ENCODE measurements at places on chromosomes 4 and X.

DNA sequence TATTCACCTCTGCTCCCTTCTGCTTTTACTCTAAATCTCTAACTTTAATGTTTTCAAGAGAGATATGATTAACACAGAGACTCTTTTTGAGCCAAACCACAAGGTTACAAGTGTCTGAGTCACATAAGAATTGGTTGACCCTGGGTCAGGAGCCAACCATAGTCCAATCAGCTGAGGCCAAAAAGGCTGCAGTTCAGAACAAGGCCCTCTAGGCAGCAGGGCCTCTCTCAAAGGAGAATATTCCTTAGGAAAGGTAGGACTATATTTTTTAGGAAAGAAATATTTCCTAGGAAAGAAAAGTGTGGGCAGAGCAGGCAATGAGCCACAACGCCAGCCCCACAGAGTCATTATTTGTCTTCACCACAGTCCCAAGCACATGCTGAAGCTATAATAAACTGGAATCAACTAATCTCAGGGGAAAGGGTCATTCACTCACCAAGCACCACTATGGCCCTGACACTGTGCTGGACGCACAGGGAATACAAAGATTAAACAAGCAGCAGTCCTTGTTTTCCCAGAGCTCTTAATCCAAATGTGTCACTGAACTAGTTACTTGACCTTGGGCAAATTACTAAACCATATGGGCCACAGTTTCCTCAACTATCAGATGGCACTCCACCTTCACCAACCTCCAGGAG lies 2.2 kb downstream of the ATP8A1 start:
- no peak for DNase-seq

DNA sequence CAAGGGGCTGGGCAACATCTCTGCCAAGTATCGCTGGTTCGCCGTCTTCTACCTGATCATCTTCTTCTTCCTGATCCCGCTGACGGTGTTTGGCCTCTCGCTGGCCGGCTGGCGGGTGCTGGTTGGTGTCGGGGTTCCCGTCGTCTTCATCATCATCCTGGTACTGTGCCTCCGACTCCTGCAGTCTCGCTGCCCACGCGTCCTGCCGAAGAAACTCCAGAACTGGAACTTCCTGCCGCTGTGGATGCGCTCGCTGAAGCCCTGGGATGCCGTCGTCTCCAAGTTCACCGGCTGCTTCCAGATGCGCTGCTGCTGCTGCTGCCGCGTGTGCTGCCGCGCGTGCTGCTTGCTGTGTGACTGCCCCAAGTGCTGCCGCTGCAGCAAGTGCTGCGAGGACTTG lies 20.6 kb downstream of the SLC34A2 start:
- no peak for DNase-seq

GRCh38 chr4:86950831-86951525 lies 16.2 kb downstream of the AFF1 start:
- no peak for DNase-seq

DNA sequence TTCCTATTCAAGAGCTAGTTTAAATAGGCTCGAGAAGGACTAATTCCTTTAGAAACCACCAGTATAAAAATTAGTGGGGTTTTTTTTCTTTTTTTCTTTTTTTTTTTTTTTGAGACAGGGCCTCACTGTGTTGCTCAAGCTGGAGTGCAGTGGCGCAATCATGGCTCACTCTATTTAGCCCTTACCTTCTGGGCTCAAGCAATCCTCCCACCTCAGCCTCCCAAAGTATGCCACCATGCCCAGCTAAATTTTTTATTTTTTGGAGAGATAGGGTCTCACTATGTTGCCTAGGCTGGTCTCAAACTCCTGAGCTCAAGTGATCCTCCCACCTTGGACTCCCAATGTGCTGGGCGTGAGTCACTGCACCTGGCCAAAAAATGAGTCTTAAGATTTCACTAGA lies 52.8 kb downstream of the APOO start:
- no peak for DNase-seq

DNA sequence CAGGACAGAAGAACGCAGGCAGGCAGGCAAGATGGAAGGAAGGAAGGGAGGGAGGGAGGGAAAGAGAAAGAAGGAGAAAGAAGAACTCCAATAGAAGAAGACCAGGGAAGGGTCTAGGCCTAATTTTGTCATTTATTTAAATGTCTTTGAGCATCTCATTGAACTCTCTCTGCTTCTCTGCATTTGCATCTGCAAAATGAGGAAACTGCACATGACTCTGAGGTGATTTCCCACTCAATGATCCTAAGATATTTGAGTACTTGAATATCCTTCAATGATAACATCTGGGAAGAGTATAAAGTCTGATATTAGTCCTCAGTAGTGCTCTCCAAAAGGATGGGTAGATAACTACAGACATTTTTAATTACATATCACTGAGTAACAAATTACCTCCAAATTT lies 33.1 kb upstream of the RBPJ start:
- DNase-seq = no peak

- no peak for DNase-seq
Observed at GRCh38 chrX:34810364-34810763, 132.2 kb upstream of the FAM47B start.

DNA sequence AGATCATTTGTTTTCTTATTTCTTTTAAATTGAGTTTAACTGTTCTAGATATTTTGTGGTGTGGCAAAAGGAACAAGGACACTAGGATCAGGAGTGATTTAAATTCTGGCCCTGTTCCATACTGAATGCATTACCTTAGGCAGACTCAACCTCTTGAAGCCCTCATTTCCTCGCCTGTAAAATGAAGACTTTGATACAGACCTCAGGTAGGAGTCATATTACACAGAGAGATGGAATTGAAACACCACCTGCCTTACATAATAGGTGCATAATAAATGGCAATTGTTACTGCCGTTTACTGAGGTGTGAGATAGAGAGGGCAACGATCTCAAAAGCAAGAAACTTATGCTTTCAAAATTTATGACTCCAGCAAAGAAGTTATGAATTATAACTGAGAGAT lies 28.2 kb upstream of the RASSF6 start:
- no peak for DNase-seq

DNA sequence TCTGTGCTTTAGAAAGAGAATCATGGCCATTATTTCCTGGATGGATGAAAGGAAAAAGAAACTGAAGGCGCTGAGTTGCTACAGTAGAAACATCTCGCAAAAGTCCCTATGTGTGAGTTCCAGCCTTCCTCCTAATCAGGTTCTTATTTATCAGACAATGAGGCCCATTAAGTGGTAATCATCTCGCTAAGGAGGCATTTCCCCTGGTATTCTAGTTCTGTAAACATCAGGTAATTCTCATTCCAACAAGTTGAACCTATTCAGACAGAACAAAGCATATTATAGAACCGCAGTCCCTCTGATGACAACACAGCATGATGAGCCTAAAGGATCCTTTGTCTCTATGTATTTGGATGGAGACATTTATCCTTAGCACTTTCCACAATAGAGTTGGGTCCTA lies 205.7 kb upstream of the MAOA start:
- DNase-seq = no peak

DNA sequence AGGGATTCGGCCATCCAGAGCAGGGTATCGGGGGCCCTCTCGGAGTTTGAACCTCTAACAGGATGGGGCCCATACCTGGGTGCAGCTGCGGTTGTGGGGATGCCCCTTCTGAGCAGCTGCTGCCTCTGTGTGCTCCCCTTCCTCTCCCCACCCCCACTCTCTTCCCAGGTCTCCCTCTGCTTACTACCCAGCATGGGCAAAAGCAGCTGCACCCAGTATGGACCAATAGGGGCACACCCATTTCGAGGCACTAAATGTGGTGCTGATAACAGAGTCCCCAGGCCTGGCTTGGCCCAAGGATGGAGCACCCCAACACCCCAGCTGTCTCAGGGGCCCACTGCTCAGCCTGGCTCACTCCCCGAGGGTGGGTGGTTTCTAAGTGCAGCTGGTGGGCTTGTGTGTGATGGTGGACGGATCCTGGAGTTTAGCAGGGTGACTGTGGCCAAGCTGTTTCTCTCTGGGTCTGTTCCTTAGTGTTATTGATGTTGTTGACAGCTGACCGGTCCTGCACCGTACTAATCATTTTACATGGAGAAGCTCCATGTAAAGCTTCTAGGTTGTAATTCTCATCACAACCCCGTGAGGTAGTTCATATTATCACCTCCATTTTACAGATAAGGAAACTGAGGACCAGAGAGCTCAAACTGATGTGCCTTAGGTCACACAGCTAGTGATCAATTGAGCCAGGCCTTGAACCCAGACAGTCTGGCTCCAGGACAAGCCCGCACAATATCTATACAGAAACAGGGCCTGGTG lies 13.1 kb upstream of the KIAA0232 start:
- DNase-seq = no peak

- DNase-seq = no peak
Observed at GRCh38 chrX:107747596-107748161, 27.9 kb downstream of the TSC22D3 start.

GRCh38 chrX:34147345-34147744 lies 15.2 kb upstream of the FAM47A start:
- no peak for DNase-seq

DNA sequence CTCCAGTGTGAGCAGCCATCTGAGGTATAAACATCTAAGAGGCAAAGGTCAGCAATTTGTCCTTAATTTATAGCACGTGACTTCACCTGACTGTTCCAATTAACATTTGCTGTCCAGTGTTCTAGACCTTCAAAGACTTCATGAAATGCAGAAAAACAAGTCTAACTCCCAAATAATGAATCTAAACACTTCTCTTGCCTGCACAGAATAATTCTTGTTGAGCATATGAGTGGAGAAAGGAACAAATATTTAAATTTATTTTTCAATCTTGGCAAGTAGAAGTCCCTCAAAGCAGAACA lies 12.0 kb downstream of the RFC1 start:
- no peak for DNase-seq
